EL (cell line): ENCODE measurements at places on chromosomes 1 and 21.

GRCh38 chr1:153598309-153599172 lies 14.4 kb downstream of the S100A16 start:
- peak; percentile 79 for DNase-seq

- no peak for DNase-seq
Measured at GRCh38 chr1:119660253-119661083, 12.4 kb upstream of the ZNF697 start.

DNA sequence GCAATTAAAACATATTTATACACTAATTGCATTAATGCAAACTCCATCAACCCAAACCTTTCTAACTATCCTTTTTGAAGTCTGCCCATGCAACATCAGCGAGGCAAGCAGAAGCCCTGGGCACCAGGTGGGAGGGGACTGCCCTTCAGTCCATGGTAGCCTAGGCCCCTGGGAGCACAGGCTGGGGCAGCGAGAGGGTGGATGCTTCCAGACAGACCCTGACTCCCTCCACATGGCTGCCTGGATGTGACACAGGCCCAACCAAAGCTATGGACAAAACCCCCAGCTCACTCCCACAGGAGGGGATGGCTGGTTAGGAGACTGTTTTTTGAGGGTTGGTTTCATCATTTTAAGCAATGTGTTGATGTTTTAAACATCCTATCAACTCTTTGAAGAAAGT lies 17.8 kb upstream of the LRRC47 start:
- DNase-seq: no peak

DNA sequence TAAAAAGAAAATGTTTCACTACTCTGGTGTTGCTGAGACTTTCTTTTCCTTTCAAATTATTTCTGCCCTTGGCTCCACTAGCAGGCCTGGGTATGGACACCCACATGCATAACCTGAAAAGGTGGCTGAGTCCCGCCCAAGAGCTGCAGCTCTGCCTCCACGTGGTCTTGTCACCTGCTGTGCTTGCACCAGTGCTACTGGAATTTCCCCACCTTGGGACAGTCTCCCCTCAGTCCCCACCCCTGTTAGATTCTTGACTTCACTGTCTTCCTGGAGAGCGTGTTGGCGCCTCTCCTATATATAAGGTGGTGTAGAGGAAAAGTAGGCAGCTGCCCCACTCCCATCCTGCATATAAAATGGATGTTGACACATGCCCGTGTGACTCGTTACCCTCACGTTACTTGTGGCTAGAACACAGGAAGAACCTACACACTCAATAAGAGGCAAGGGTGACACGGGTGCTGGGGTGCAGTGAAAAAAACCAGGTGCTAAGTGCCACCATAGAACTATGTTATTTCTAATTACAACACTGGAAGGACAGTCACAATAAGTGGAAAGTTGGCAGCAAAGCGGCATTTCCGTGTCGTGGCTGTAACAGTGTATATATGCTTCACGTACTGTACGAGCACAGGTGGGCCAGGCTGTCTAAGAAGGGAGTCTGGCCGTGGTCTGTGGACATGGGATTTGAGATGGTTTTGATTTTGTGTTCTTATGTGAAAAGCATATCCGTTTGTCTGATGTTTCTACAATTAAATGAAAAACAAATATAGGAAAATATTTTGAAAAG lies 61.0 kb downstream of the POFUT2 start:
- DNase-seq: peak; percentile 54

DNA sequence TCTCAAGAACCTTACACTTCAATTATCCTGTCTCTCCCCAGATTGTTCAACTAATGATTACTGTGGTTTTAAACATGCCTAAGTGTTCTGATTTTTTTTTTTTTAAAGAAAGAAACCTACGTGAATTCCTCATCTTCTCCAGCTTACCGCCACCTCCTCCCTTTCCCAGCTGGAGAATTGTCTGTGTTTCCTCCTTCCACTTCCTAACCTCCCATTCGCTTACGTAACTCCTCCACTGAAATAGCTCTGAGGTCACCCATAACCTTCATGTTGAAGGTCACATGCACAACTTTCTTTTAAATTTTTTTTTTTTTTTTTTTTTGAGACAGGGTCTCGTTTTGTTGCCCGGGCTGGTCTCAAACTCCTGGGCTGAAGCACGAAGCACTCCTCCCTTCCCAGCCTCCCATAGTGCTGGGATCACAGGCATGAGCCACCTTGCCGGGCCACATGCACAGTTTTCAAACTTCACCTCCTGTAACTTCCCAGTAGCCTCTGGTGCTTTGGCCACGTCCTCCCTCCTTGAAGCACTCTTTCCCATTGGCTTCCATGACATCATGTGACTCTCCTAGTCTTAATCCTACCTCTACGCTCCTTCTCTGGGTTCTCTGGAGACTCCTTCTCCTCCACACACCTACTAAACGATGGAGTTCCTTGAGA lies 9.8 kb upstream of the CAPZB start:
- DNase-seq: no peak

- peak; percentile 30 for DNase-seq
Measured at GRCh38 chr1:22754106-22754768, 43.6 kb downstream of the EPHB2 start.

DNA sequence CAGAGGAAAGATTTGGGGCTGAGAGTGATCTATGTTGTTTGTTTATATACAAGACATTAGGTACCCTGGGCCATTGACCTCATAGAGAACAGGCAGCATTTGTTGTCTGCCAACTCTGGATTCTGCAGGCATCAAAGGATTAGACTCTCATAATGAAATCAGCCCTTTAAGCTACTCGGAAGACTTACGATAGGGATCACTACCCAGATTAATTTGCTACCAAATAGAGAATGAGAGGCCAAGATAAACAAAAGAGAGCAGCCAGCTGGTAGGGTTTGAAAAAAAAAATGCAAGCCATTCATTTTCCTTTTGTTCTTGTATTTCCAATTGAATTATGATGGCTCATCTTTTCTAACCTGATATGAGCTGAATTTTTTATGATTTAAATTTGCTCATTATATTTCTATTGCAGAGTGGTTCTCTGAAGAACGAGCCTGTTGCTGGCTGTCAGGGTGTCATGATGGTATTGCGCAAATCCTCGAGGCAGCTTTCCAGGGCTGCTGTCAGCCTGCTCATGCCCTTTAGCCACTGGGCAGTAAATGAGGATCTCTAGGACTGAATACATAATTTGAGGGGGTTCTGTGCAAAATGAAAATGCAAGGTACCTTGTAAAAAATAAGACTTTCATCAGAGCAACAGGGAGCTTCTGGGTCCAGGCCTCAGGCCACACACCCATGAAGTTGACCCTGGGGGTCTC lies 116.4 kb upstream of the KCNJ15 start:
- peak; percentile 46 for DNase-seq

GRCh38 chr1:16371725-16372124 lies 4.7 kb downstream of the SZRD1 start:
- peak; percentile 84 for DNase-seq

DNA sequence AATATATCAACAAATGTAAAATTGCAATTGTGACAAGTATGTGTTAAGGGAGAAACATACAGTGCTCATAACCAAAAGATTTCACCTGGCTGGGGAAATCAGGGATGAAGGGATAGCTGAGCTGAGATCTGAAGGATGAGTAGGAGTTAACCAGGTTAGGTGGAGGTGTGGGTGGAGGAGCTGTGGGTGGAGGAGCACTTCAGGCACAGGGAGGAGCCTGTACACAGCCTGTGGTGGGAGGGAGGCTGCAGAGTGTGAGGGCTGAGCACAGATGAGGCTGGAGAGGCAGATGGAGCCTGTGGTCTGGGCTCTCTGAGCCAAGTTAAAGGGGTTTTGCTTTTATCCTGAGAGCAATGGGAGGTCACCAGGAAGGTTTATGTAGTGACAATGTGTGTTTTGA lies 111.9 kb downstream of the XCL2 start:
- no peak for DNase-seq

GRCh38 chr1:35518183-35518582 lies 39.0 kb downstream of the KIAA0319L start:
- no peak for DNase-seq

- DNase-seq: no peak
Measured at GRCh38 chr1:217568200-217568599, 62.7 kb downstream of the GPATCH2 start.

DNA sequence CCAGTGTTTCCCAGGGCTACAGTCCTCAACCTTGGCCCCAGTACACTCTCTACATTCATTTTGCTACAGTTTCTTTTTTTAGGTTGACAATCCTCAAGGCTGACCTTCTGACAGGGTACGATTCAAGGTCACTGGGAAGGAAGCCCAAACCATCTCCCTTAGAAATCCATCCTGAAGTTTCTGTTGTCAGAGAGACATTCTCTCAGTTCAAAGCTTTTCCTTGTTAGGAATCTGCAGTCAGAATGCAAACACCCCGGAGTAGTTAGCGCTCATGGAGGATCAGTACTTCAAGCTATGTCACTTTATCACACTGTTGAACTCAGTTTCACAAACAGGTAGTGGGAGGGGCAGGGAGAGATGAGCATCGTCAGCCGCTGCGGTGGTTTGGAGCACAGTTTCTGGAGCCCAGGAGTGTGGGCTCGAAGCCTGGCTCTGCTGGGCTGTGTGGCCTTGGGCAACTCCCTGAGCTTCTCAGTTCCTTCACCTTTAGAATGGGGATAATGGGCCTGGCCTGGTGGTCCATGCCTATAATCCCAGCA lies 4.2 kb downstream of the SLC2A5 start:
- DNase-seq: no peak

DNA sequence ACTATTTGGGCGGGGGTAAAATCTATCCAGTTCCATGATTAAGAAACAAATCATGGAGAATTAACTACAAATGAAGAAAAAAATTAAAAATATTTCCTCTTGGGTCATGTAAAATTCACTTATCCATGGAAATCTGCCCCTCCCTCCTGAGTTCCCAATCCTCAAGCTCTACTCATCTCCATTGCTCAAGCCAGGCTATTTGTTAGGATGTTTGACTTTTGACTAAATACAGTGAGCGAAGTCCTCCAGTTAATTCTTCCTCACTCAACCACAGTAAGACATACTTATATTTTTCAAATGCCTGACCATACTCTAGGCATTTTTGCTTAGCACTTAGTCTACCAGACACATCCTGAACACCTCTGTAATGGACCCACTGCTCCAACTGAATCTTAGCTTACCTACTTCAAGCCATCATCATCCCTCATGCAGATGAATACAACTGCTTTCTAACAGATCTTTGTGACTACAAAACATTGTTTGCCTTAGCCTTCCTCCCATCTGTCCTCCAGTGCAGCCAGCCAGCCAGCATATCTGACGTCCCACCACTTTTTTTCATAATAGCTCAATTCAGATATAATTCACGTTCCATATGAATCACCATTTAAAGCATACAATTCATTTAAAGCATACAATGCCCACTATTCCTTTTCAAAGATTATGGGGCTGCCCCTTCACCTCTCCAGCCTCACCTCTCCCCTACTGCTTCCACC lies 154.2 kb downstream of the RERE start:
- no peak for DNase-seq

GRCh38 chr1:218347336-218347722 lies 2.2 kb downstream of the TGFB2 start:
- DNase-seq: peak; percentile 65

DNA sequence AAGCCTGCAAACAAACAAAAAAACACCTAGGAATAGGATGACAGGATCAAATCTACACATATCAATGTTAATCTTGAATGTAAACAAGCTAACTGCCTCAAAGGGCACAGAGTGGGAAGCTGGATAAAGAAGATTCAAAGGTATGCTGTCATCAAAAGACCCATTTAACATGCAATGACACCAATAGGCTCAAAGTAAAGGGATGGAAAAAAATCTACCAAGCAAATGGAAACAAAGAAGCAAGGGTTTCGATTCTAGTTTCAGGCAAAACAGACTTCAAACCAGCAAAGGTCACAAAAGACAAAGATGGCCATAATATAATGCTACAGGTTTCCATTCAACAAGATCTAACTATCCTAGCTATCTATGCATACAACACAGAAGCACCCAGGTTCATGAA lies 16.2 kb upstream of the OR2T10 start:
- no peak for DNase-seq

- DNase-seq: no peak
Measured at GRCh38 chr1:53661496-53661895, 77.5 kb downstream of the GLIS1 start.

DNA sequence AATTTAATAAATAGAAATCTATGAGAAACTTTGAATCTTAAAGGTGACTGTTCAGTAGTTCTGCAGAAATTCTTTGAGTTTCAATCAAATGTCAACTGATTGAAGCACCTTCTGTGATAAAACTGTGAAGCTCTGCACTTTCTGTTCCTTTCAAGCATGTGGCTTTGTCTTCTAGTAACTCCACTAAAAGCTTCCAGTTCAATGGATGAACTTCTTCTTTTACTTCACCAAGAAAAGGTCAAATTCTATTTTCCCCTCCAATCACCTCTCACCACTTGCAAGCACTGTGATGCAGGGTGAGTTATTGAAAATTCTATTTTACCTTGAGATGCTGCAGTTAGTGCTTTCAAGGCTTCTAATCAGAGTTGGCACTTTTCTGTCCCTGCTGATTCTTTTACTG lies 515.3 kb upstream of the B3GALT2 start:
- DNase-seq: no peak

DNA sequence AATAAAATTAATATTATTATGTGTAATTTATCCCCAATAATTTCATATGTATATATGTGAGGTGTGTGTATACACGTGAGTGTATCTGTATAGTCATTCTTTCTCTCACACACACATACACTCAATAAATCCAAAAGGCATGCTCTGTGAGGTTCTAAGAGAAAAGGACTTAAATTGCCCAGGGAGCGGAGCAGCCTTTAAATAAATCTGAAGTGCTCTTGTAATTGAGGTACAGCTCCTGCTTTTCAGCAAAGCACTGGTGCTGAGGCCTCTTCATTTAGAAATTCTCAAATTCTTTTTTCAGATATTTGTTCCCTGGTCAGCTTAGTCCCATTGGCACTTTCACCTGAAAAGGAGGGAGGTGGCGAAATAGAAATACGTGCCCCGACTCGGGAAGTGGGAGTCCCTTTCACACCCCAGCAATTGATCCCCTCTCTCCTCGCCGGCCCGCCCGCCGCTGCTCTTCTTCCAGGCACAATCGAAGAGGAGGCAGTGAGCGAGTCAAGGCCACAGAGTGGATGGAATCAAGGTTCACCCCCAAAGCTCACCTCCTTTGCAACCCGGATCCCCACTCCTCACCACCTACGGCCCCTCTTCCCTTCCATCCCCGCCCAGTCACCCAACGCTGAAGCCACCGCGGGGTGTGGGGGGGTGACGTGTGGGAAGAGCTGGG lies 944 bp downstream of the PLPPR5 start:
- no peak for DNase-seq

DNA sequence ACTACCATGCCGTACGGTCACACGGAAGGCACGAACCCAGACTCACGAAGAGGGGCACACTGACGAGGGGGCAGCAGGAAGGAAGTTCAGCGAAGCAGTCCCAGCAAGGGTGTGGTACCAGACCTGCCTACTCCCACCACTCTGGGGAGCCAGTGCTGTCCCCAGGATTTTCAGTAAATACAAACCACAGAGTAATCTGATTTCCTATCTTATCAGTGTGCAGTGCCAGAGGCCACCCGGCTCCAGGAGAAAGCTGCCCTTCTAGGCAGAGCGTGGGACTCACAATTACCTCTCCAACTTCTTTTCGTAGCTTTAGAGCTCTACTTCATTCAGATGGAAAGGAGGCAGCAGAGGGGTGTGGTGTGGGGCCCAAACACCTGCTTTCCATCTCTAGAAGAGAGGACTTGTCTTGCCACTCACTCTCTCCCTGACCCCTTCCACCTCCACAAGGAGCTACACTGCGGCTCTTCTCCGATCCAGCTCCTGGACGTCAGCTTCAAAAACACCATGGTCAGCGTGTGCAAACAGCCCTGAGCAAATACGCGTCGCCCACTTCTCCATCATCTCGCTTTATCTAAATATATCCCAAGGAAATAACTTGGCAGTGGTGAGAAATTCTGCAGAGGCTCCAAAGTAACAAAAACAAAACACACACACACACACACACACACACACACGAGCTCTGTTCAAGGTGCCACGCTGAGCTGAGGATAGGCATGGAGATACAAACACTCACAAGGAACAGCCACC lies 98.5 kb downstream of the MRPL37 start:
- no peak for DNase-seq
